ENCODE measurements at places on chromosomes 6 and 20.

DNA sequence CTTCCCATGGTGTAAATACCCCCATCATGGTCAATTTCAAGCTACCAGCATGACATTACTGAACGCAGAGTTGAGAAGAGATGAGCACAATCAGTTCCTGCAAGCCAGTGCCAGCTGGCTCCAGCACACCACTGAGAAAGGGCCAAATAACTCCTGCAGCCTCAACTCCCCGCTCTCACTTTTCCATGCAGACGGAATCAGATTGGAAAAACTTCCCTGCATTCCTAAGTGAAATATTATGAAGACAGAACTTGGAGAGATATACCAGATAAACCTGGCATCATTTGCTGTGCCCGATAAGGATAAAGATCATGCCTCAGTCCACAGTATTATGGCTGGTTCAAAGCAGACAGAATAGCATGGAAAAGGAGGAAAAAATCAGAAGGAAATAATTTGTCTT is 56.7 kb downstream of the FILIP1 start:
- DNase-seq = no peak

- DNase-seq = no peak
Measured at GRCh38 chr6:150514806-150515380, 84.8 kb upstream of the PLEKHG1 start.

- DNase-seq = no peak
Measured at GRCh38 chr6:123117145-123117908, 121.3 kb downstream of the CLVS2 start.

- DNase-seq = no peak
Measured at GRCh38 chr6:1545654-1546053, 64.1 kb upstream of the FOXC1 start.

DNA sequence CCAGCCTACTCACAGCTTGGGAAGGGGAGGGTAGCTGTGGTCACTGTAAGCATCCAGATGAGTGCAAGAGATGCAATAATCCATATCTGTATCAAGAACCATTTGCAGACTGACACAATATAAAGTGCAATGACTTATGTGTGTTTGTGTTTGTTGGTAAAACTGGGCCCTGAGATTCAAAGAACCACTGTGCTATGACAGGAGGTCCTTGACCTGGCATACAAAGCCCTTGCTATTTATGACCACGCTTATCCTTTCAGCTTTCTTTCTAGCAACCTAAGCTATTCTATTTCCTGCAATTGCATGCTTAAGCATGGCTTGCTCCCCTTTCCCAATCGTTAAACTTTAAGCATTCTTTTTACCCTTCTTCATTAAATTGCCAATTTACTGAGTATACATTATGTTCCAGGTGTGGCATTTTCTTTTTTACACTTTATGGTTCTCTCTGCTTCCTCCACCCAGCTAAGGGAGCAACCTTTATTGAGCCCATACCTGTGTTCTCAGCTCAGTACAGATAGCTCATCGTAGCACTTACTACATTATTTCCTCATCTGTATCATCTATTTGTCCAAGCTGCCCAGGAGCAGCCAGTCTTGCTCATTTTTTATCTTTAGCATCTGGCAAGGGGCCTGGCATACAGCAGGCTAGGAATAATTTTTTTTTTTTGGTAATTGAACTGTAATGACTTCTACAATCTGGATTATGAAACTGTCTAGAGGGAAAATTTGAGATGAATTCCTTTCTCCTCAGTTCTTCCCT is 3.5 kb downstream of the MCUR1 start:
- DNase-seq = no peak

DNA sequence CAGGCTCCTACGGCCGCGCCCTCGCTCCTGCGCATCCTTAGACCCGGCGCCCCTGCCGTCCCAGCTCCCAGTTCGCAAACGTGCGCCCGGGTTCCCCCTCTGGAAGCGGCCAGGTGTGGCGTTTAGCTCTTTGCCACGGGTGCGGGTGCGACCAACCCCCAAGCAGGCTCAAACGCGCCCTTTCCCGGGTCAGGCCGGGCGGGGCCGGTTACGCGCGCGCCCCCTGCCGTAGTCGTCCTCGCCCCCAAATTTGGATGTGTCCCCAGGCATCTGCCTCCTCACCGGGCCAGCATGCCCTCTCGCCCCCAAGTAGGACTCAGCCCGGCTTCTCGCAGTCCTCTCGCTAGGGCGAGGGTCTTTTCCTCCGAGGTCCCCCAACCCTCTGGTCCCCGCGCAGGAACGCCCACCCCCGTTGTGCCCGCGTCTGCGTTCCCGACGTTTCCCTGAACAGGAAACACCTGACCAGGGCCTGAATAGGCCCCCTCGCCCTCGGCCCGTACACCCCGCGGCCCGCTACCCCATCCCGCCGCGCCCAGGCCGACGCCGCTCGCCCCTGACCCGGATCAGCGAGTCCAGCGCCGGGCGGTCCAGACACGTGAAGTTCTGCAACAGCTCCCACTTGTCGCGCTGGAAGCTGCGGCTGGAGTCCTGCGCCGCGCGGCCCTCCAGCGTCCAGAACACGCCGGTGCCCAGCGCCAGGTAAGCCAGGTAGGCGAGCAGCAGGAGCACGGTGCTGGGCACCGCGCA is 520 bp downstream of the KCNK17 start:
- no peak for DNase-seq

DNA sequence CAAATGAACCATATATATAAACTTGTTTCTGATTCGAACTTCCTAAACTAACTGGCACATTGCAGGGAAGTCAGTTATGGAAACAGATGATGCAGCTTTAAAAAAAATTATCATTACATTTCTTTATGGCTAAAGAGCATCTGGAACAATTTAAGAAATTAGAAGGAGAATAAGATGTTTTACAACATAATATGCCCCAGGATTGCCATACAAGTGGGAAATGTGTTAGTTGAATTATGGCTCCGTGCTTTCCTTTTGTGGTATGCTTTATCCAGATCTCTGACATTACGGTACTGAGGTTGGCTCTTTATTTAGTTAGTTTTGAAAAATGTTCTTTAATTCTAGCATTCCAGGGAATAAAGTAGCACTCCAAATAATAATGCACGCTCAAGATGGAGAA is 343.0 kb upstream of the ZFP64 start:
- DNase-seq = no peak

DNA sequence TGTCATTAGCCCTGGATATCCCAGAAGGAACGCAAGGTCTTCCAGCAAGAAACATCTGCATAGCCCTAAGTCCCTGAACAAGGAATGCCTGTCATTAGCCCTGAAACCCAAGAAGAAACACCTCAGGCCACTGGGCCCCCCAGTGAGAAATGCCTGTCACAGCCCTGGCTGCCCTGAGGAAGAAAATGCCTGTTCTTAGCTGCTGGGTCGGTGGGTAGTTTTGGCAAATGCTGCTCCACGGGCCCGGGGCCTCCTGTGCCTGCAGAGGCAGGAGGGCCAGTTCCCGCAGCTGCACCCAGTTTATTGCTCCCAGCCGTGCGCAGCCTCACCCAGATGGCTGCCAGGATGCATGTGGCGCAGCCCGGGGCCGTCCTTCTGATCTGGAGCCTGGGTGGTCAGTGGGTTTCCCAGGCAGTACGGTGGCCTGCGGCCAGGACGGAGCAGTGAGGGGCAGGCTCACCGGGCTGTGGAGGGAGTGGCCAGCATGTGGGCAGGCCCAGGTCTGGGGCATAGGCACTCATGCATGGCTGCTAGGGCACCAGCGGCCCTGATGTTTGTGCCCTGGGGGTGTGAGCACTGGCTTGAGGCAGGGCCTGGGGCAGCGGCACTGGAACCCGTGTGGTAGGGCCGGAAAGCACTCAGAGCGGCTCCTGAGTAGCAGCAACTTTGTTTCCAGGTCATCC is 219.0 kb downstream of the ERMARD start:
- no peak for DNase-seq

- DNase-seq = peak; percentile 69
Measured at GRCh38 chr6:89952686-89953085, 58.4 kb downstream of the GJA10 start.

- no peak for DNase-seq
Measured at GRCh38 chr6:98695091-98695801, 139.1 kb upstream of the POU3F2 start.

GRCh38 chr20:40111282-40111681 is 577.8 kb downstream of the MAFB start:
- DNase-seq = no peak

DNA sequence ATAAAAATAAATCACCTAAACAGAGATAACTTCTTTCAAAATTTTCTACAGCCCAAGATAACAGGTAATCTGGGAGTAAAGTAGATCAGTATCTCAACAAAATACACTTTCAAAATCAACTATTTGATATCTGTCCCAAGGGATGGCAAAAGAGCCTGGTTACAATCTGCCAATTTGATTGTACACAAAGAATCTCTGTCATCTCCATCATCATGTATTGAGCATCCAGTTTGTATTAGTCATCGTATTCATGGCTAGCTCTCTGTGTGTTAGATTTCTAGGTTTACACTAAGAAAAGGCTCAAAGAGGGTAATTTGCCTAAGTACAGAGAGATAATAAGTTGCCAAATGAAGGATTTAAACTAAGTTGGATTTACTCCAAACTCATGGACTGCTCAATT is 329.0 kb upstream of the NRSN1 start:
- no peak for DNase-seq

DNA sequence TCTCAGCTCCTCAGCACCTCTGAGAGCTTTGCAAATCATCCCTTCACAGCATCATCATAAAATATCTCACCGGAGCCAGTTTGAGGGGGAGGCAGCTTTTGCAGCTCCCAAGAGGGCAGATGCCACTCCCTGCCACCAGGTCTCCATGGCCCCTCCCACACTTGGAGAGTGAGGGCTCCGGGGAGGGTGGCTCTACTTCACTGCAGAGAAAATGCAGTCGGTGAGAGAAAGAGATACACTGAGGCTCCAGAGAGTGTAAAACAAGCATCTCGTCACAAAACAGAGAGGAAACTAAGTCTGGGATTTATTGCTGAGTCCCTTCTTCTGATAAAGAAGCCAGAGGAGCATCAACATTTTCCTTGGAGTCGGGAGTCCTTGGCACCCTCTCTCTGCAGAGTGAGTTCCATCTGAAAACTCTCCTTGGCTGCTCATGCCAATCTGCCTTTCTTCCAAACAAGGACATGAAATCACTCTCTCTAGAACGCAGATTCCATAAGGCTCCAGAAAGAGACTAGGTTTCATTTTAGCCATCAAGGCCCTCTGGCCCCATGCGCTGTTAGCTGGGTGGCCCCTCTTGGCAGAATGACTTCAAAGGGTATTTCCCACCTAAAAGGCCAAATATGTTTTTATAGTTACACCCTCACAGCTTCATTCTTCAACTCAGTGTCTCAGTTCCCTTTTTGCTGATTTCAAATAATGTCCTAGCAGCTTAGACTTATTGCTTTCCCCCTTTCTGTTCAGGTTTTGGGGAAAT is 70.6 kb upstream of the F13A1 start:
- DNase-seq = no peak

DNA sequence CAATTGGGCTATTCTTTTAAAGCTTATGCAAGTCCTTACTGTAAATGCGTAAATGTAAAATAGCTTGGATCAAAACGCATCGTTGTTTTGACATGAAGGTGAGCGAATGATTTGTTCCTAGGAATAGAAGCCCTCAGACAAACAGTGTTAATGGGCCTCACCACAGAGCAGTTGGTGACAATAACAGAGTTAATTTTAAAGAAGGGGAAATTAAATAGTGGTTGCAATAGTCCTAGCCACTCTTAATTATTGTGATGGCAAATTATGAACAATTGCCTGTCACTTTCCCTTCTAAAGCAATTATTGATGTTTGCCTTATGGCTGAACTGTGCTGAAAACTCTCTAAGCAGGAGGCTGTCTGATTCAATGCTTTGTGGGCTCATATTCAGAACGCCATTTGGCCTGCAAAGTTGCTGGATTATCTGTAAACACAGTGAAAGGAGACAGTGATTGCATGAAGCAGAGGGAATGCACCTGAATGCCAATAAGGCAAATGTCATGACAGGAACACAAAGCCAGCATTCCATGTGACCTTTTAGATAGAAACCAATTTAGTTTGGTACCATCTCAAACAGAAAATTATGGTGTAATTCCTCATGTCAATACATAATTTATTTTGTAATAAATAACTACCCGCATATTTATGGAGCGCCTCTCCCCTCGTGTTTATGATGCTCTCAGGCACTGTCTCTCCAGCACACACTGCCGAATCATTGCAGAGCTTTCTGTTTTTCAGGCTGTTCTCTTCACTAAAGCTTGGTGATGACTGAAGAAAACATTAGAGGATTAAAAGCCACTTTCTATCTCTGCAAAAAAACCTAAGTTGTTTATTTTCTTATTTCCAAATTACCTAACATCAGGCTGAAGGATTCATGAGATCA is 387.5 kb downstream of the HACE1 start:
- no peak for DNase-seq
